Caudate nucleus (tissue), 63 donors: ENCODE measurements at places on chromosomes 4 and X.

- no peak for DNase-seq
Measured at GRCh38 chr4:84690481-84690880, 107.6 kb downstream of the CDS1 start.

GRCh38 chr4:11566444-11567022 is 137.8 kb upstream of the HS3ST1 start:
- DNase-seq, result no peak

DNA sequence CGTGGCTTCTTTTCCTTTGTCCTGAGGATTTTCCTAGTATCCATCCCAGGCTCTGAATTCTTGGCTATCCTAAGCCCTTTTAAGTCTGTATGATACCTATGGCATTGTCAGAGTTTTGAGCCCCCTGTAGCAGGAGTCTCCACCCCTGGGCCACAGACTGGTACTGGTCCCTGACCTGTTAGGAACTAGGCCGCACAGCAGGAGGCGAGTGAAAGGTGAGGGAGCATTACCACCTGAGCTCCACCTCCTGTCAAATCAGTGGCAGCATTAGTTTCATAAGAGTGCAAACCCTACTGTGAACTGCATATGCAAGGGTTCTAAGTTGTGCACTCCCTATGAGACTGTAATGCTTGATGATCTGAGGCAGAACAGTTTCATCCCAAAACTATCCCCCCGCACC is 216.1 kb downstream of the RAPGEF2 start:
- DNase-seq, result no peak

- DNase-seq, result no peak
Measured at GRCh38 chrX:64977830-64978229, 1.6 kb upstream of the ZC4H2 start.
